ENCODE measurements at places on chromosomes 13 and 19. TPM values are rescaled to one million over a fixed set of nuclear protein-coding genes. Genes with fewer than 3 reads are reported as not detected.

DNA sequence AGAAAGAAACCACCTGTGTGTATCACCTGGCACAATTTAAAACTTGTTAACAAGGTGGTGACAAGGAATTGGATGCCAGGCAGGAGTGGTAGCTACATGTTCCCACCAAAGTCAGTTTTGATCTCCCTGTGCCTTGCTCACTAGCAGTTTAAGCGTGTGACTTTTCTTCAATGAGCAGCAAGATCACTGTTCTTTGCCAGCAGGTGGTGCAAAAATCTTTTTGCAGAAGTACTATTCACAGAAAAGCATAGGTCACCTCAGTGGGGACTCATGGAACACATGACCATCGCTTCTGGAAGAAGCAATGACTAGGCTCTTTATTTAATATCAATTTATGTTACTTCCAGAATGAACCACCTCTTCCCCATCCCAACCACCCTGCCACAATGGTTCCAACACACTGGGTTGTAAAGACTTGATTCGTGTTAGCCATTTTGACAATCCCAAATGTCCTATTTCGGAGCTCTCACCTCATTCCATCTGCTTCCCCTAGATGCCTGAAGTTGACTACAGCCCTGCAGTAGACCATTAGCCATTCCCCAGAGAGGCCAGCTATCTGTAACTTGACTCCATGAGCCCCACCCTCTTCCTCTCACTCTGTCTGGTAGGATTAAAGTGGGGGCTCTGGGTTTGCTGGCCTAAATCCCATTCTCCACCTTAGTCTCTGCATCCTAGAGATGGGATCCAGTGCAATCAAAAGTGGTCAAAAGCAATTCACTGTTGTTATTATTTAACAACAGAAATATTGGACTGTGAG lies 59.1 kb upstream of the TNFRSF19 start:
- DNase-seq = no peak
- peaks cover 31% of the 10 kb centered on the region for H3K4me1 ChIP-seq
- peaks cover 3% of the 10 kb centered on the region for H3K27me3 ChIP-seq
- no peak overlapping the region for H3K4me3 ChIP-seq
- H3K27ac ChIP-seq = no peak overlapping the region

DNA sequence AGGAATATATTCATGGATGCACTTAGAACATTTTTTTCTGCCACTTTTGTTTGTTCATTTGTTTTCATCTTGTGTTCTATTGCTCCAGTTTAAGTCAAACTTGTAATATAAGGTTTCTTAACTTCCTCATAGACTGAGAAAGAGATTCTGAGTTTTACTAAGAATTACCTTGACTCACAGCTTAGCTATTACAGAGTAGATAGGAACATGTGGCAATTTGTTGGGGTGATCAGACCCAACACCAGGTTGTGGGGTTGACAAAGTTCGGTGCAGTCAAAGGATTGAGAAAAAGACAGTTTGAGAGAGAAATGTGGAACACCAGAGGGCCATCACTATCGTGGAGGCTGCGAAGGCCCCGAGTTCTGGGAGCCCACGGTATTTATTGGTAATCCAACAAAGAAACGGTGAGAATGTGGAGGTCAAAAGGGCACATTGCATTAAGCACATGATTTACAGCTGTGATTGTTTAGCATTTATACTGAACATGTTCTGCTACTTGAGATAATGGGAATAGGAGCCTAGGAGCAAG lies 2526.0 kb downstream of the PCDH9 start:
- no peaks in the 10 kb centered on the region for H3K36me3 ChIP-seq
- DNase-seq = no peak
- no peak overlapping the region for H3K27ac ChIP-seq
- no peaks in the 10 kb centered on the region for H3K4me1 ChIP-seq
- no peak overlapping the region for H3K4me3 ChIP-seq
- H3K27me3 ChIP-seq = no peaks in the 10 kb centered on the region

DNA sequence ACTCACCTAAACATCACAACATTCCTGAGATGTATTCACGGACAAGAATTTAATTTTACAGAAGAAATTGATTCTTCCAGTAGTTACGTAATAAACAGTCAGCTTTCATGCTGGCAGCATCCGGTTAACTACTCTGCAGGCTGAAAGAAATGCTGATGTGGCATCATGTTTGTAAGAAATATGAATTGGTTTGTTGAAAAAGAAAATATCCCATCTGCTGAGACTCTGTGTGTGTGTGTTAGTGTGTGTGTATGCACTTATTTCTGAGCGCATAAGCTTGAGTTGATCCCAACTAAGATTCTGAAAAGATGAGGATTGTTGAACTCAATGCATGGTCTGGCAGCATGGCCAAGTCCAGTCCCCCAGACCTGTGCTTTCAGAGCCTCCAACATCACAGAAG lies 74.3 kb upstream of the FAM216B start:
- H3K27ac ChIP-seq = no peak overlapping the region
- no peak overlapping the region for H3K4me3 ChIP-seq
- peaks cover 7% of the 10 kb centered on the region for H3K4me1 ChIP-seq
- DNase-seq = no peak

GRCh38 chr19:33227242-33227650 lies 1.6 kb upstream of the SLC7A10 start:
- peaks cover 6% of the 10 kb centered on the region for H3K4me1 ChIP-seq
- peaks cover 10% of the 10 kb centered on the region for H3K36me3 ChIP-seq
- H3K4me3 ChIP-seq = peak overlapping the region; percentile 47
- H3K27ac ChIP-seq = no peak overlapping the region

DNA sequence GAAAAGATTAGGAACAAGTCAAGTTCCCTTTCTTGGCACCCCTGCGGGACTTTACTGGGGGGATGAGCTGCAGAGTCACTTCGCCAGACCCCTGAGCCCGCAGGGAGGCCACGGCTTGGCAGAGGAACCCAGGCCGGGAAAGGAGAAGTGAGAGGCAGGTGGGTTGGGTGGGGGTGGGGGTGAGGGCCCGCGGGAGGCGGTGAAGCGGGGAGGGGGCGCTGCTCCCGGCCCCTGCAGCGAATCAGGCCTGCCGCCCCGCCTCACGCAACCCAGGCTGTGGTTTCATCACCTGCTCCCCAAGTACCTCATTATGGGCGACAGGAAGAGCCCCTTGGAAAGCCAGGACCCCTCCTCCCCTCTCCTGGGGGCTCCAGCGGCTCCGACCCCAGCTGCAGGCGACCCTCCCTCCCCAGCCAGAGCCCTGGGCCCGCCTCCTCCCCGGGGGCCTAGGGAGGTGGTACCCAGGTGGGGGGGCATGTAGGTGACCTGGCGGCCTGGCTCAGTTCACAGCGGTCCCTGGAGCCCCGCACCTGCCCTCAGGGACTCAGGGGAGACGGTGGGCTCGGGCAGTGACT lies 9.5 kb downstream of the MEF2B start:
- H3K4me3 ChIP-seq = no peak overlapping the region

GRCh38 chr19:40278361-40279035 lies 6.6 kb downstream of the AKT2 start:
- no peaks in the 10 kb centered on the region for H3K27me3 ChIP-seq
- no peaks in the 10 kb centered on the region for H3K36me3 ChIP-seq
- no peak overlapping the region for H3K27ac ChIP-seq
- H3K4me1 ChIP-seq = peaks cover 49% of the 10 kb centered on the region

DNA sequence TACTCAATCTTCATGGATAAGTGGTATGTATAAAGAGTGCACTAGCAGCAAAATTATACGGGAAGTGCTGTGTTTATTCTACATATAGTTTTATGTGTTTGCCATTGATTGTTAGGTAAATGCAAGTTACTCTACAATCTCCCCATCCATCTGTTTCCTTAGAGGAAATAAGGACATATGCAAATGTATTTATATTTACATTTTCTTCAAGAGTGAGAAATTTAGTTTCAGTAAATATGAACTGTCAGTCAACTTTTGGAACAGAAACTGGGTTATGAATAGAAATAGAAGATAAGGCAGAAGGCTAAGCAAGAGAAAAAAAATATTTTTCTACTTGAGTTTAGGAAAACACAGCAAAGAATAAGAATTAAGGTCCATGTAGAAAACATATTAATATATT lies 176.1 kb upstream of the KLHL1 start:
- no peaks in the 10 kb centered on the region for H3K4me1 ChIP-seq
- H3K27ac ChIP-seq = no peak overlapping the region
- H3K27me3 ChIP-seq = no peaks in the 10 kb centered on the region

Gene FFAR1
- not detected for total RNA-seq

Gene ZNF726
- 0.67 TPM for total RNA-seq

Gene APOC1
- total RNA-seq = 2.2 TPM

Gene HMG20B
- total RNA-seq = 68.2 TPM

Gene ZBTB32
- not detected for total RNA-seq

Gene ZNF99
- total RNA-seq = not detected

Gene ZFP14
- 6.3 TPM for total RNA-seq

All from chondrocyte (in vitro differentiated cells).